Hematopoietic multipotent progenitor cell treated with erythropoietin and hydrocortisone succinate and interleukin-3 and kit ligand, for 4 days (in vitro differentiated cells): ENCODE measurements at places on chromosomes 5 and 9.

DNA sequence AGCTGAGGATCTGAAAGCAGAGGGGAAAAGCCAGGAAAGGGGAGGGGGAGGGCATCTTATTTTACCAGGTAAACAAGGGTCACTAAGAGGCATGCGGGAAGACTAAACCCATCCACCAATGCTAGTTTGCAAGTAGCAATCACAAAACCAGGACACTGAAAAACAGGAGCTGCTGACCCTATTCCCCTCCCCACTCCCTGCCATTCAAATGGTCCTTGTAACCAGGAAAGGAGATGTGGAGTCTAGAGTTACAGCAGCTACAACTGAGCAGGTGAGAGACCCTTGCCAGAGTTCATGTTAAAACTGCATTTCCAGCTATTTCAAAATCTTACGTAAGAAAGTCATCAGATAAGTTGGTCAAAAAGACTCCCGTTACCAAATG, 85.3 kb upstream of the SIMC1 start:
- DNase-seq, result no peak

DNA sequence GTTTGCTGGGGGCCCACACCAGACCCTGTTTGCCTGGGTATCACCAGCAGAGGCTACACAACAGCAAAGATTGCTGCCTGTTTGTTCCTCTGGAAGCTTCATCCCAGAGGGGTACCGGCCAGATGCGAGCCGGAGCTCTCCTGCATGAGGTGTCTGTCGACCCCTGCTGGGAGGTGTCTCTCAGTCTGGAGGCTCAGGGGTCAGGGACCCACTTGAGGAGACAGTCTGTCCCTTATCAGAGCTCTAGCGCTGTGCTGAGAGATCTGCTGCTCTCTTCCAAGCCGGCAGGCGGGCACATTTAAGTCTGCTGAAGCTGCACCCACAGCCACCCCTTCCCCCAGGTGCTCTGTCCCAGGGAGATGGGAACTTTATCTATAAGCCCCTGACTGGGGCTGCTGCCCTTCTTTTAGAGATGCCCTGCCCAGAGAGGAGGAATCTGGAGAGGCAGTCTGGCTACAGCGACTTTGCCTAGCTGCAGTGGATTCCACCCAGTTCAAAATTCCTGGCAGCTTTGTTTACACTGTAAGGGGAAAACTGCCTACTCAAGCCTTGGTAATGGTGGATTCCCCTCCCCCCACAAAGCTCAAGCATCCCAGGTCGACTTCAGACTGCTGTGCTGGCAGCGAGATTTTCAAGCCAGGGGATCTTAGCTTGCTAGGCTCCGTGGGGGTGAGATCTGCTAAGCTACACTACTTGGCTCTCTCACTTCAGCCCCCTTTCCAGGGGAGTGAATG, 206.0 kb upstream of the TLX3 start:
- no peak for DNase-seq

DNA sequence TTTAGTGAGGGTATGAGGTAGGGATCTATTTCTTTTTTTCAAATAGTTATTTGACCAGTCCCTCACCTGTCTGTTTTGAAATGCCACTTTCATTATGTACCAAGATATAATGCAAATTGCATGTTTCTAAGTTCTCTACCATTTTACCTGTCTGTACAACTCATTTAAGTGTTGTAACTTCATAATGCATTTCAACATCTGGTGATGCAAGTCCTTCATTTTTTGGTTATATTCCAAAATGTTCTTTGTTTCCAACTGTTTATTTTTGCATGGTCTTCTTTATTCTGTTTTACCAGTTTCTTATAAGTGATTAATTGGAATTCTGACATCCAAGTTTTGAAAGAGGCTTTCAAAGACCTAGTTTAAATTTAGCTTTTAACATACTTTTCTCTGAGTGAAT, 26.8 kb downstream of the TDRD7 start:
- peak; percentile 4 for DNase-seq

DNA sequence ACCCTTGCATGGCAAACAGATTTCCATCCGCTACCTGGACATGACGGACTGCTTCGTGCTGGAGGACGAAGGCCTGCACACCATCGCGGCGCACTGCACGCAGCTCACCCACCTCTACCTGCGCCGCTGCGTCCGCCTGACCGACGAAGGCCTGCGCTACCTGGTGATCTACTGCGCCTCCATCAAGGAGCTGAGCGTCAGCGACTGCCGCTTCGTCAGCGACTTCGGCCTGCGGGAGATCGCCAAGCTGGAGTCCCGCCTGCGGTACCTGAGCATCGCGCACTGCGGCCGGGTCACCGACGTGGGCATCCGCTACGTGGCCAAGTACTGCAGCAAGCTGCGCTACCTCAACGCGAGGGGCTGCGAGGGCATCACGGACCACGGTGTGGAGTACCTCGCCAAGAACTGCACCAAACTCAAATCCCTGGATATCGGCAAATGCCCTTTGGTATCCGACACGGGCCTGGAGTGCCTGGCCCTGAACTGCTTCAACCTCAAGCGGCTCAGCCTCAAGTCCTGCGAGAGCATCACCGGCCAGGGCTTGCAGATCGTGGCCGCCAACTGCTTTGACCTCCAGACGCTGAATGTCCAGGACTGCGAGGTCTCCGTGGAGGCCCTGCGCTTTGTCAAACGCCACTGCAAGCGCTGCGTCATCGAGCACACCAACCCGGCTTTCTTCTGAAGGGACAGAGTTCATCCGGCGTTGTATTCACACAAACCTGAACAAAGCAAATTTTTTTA, 242.9 kb downstream of the MARCHF11 start:
- DNase-seq, result no peak

DNA sequence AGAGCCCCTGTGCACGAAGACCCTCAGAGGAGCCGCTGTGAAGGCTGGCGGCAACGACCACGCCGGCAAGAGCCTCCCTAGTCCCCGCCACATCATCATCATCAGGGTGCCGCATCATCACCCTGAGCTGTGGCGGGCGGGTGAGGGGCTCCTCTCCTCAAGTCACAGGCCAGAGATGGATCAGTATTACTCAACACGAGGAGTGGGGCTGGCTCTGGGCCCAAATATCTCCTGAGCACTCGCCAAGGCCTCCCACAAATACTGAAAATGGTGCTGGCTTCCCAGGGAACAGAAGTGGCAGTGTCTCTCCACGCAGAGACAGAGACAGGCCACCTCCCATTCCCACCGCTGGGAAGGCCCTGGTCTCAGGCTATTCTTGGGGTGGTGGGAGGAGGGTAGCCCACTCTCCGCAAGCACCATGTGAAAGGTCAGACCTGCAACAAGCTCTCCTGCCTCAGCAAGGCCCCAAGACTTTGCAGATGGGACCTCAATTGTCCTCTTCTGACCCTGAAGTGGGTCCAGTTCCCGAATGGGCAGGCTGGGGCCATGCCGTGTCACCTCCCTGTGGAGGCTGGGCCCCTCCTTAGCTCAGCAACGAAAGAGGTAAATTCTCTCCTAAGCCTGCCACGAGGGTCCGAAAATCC, 39.3 kb upstream of the ZNF354A start:
- no peak for DNase-seq

DNA sequence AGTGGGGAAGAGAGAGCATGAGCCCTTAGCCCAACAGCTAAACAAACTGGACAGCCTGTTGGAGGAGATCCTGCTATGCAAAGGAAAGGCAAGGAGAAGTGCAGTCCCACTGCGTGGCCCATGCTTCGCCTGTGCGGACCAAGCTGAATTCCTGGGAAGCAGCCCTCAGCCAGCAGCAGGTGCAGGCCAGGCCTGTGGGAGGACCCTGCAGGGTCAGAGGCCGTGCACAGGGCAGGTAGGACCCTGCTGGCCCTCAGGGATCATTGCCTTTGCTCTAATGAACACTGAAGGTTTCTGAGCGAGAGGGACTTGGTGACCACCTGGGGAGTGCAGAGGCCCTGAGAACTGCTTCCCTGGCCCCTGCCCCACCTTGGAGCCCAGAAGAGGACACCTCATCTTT, 6.0 kb upstream of the SLC6A19 start:
- DNase-seq, result no peak

GRCh38 chr9:124593651-124594058, 86.5 kb upstream of the NR5A1 start:
- peak; percentile 53 for DNase-seq

DNA sequence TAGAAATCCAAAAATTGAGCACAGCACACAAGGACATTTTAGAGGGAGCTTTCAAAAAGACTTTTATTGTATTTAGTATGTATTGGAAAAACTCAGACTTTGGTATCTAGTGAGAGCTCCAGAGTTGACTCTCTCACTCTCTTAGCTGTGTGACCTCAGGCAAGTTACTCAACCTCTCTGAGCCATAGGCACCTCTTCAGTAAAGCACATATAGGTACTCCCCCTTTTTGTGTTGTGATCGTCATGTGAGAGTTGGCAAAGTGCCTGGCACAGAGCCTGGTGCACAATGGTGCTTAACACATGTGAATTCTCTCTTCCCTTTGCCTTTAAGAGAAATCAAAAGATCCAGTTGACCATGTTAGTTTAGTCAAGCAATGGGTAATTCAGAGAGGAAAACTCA, 186.2 kb downstream of the TMEM38B start:
- DNase-seq, result no peak

GRCh38 chr5:163770625-163771024, 265.2 kb downstream of the MAT2B start:
- peak; percentile 4 for DNase-seq

DNA sequence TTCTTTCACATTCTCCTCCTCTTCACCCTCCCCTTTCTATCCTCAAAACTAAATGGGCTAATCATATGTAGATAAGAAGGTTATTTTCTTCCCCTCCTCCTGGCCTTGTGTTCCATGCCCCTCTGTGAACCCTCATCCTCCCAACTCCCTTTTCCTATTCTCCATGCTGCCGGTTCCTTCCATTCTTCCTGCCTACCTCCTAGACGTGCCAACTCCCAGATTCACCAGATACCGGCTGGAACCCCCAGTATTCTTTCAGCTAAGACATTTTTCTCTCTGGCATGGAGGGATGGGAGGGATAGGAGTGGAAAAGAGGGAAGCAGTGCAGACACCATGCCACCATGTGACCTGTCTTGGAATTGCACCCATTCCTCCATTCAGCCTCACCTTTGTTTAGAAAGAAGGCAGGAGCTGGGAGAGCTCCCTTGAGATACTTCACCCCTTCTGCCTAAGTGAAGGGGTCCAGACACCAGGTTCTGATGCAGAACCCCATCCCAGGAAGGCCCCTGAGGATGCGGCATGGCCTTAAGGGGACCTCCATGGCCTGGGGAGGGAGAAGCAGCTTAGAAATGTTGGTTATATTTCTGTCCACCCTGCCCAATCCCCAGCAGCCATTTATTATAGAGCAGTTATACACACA, 4.8 kb downstream of the DNAJB5 start:
- peak; percentile 28 for DNase-seq

DNA sequence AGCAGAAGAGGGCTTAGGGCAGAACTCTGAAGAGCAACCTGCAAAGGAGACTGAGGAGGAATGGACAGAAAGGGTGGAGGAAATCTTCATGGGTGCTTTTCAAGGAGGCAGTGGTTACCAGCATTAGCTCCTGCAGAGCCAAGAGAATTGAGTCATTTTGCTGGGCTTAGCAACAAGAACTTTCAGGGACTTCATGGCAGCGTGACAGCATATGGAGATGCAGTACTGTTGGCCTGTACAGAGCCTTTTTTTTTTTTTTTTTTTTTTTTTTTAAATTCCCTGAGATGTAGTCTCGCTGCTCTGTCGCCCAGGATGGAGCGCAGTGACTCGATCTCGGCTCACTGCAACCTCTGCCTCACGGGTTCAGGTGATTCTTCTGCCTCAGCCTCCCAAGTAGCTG, 296.0 kb upstream of the DMRT1 start:
- DNase-seq, result no peak

DNA sequence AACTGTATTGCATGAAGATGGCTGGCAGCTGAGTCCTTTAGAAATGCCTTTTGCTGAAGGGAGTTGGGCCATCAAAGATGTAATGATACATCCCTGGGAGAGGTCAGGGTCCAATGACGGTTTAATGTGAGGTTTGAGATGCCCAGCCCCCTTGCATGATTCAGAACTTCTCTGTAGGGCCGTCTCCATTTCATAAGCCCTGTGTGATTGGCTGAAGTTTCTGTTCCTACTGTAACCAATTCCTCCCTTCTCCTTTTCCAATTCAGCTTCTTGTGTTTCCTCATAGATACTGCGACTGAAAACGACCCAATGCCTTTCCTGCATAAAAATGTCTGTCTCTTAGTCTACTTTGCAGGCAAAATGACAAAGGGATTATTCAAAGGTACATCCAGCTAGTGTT, 47.9 kb upstream of the ST8SIA4 start:
- no peak for DNase-seq

DNA sequence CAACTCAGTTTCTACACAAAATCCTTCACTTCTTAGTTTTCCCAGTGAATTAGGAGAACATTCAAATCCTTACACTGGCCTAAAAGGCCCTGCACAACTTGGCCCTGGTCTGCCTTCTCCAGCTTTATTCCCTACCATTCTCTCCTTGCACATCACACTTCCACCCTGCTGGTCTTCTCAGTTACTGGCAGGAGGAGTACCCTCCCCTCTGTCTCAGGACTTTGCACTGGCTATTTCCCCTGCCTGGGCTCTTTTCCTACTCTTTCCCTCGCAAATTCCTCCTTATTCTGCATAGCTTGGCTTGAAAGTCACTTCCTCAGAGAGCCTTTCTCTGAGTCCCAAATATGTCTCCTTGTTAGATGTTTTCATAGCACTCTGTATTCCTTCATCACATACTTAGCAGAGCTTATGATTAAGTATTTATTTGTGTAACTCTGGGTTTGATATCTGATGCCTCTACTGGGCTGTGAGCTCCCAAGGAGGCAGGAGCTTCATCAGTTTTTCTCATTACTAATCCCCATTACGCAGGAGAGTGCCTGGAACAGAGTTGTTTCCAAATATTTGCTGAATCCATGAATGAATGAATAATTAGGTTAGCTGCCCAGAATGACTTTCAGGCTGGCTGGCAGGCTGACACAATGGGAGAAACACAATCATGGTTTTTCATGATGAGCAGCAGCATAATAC, 159.8 kb upstream of the KLF9 start:
- DNase-seq, result no peak

GRCh38 chr9:113526841-113527240, 63.3 kb downstream of the RGS3 start:
- no peak for DNase-seq

GRCh38 chr9:23581931-23582330, 244.1 kb downstream of the ELAVL2 start:
- no peak for DNase-seq

- DNase-seq, result no peak
Observed at GRCh38 chr5:68534956-68535520, 319.5 kb downstream of the PIK3R1 start.

GRCh38 chr5:10466446-10467073, 24.9 kb downstream of the ROPN1L start:
- DNase-seq, result no peak

DNA sequence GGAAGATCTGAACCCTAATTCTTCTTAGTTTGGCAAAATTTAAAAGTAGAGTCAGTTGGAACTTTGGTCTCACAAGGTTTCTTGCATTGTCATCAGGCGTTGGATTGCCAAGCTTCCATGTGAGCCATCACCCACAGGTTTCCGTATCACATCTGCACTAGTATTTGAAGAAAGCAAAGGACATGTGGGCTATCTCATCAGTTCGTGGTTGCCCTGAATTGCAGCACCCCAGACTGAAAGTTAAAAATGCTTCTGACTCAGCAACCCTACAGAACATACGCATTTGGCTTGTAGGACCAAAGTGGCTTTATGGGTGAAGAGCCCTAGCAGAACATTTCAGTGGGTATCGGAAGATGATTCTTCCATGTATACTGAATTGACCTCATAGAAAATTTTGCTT, 358.0 kb downstream of the ENC1 start:
- DNase-seq, result peak; percentile 43

- no peak for DNase-seq
Observed at GRCh38 chr5:132250547-132250946, 6.9 kb upstream of the PDLIM4 start.
